ENCODE measurements at places on chromosomes 12 and 14.

DNA sequence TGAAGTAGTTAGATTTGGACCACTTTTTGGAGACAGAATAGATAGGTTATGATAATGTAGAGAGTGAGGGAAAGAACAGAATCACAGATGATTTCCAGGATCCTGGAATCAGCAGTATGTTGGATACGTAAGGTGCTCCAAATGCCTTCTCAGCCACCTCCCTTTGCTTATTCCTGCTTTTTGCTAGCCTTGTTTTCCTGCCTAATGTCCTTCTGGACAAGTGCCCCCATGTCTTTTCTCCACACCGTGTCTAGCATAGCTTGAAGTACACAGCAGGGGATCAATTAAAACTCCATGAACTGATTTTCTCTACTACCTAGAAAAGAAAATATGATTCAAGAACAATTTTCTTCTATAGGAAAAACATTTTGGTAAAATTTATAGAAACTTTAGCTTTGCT lies 144.0 kb downstream of the SYT1 start:
- H3K4me1 ChIP-seq = no peaks in the 10 kb centered on the region
- H3K4me3 ChIP-seq = no peak overlapping the region
- no peak overlapping the region for H3K27ac ChIP-seq
- no peaks in the 10 kb centered on the region for H3K27me3 ChIP-seq

DNA sequence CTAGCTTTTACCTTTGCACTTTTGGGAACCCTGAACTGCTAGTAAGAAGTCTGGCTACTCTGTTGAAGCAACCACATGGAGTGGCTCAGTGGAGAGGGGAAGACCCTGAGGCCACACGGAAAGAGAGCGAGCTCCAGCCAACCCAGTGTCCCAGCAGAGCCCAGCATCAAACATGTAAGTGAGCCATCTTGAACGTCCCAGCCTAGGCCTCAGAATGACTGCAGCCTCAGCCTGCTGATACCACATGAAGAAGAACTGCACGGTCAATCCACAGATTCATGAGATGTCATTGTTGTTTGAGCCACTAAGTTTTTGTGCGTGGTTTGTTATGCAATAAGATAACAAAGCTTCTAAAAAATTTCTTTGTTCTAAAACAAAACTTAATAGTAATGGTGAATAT lies 40.2 kb downstream of the TFCP2 start:
- H3K36me3 ChIP-seq = no peaks in the 10 kb centered on the region
- H3K4me3 ChIP-seq = no peak overlapping the region
- H3K27ac ChIP-seq = no peak overlapping the region

DNA sequence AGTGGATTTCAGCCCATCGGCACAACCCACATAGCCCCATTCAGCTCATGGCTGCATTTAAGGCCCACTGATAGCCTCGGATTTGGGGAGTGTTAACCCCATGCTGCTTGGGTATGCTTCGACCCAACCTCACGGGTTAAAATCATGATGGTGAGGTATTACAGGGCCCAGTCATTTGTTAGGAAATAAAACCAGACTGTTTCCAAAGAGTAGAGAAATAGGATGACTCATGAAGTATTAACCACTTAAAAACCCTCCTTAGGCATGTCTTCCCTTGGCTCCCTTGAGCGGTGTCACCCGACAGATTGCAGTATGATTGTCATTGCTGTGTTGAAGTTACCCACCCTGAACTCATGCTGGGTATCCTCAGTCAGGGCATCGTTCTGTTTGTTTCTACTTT lies 289.1 kb downstream of the CACNA1C start:
- H3K27ac ChIP-seq = no peak overlapping the region
- no peaks in the 10 kb centered on the region for H3K4me1 ChIP-seq
- no peak overlapping the region for H3K4me3 ChIP-seq
- no peaks in the 10 kb centered on the region for H3K27me3 ChIP-seq
- no peak for DNase-seq

DNA sequence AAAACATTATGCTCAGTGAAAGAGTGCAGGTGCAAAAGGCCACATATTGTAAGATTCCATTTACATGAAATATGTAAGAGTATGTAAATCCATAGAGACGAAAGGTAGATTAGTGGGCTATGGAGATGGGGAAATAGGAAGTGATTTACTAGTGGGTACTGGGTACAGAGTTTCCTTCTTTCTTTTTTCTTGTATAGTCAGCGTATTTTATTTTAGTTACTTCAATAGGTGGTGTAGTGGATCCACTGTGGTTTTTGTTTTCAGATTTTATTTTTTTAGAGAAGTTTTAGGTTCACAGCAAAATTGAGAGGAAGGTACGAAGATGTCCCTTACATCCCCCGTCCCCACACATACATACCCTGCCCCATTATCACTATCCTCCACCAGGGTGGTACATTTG lies 6.1 kb upstream of the CIT start:
- H3K4me3 ChIP-seq = no peak overlapping the region
- H3K36me3 ChIP-seq = no peaks in the 10 kb centered on the region
- H3K27ac ChIP-seq = no peak overlapping the region
- no peaks in the 10 kb centered on the region for H3K4me1 ChIP-seq
- no peak for DNase-seq
- H3K27me3 ChIP-seq = no peaks in the 10 kb centered on the region

DNA sequence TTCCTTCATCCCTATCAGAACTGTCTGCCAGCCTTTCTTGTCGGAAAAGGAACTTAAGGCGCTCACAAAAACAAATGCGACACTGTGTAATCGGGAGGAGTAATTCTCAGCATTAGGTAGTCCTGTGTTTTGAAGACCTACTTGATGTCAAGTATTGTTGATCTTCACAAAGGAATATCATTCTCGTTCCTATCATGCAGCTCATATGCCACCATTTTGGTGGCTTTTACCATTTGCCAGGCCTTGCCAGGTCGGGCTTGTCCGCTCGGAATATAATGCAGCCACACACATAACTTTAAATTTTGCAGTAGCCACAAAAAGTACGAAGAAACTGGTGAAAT lies 903 bp upstream of the PPP4R3A start:
- H3K27ac ChIP-seq = peak overlapping the region; percentile 92
- no peaks in the 10 kb centered on the region for H3K4me1 ChIP-seq
- H3K36me3 ChIP-seq = peaks cover 14% of the 10 kb centered on the region
- DNase-seq = no peak
- H3K4me3 ChIP-seq = peak overlapping the region; percentile 90

DNA sequence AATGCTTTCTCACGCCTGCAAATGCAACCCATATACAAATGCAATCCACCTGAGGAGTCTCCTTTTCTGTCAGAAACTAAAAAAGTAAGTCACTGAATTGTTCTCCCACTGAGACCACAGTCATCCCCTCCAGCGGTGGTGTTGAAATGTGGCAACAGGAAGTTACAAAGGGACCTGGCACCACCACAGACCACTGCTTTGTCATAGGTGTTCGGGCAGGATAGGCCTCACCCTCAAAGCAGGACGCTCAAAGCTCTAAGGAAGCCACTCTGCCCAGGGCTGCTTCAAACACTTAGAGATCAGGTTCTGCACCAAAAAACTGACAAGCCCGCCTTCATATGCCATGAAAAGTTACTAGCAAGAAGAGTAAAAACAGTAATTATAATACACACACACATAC lies 11.3 kb downstream of the PHLDA1 start:
- H3K36me3 ChIP-seq = no peaks in the 10 kb centered on the region
- no peak for DNase-seq
- no peak overlapping the region for H3K4me3 ChIP-seq
- peaks cover 68% of the 10 kb centered on the region for H3K4me1 ChIP-seq

- no peak for DNase-seq
- H3K4me3 ChIP-seq = no peak overlapping the region
- H3K4me1 ChIP-seq = no peaks in the 10 kb centered on the region
- H3K27ac ChIP-seq = no peak overlapping the region
Measured at GRCh38 chr14:54782751-54783659, 119.6 kb downstream of the GCH1 start.

DNA sequence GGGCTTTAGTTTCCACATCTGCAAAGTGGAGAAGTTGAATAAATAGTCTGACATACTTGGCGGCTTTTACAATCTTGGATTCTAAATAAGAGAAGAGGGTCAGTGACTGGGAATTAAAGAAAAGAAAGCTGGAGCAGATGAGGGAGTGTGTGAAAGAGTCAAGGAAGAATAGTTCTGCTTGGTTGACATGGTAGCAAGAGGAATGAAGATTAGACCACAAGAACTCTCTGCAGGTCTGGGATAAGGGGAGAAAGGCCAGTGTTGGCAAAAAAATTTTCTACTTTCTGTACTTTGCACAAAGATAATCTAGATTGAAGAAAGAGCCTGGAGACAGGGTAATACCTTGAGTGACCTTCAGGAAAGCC lies 5.9 kb downstream of the ITGB7 start:
- no peaks in the 10 kb centered on the region for H3K36me3 ChIP-seq
- H3K27me3 ChIP-seq = no peaks in the 10 kb centered on the region
- no peak overlapping the region for H3K27ac ChIP-seq
- no peak overlapping the region for H3K4me3 ChIP-seq

- DNase-seq = no peak
- H3K27me3 ChIP-seq = no peaks in the 10 kb centered on the region
- H3K4me3 ChIP-seq = no peak overlapping the region
- H3K4me1 ChIP-seq = no peaks in the 10 kb centered on the region
- H3K36me3 ChIP-seq = no peaks in the 10 kb centered on the region
- H3K27ac ChIP-seq = no peak overlapping the region
Measured at GRCh38 chr12:104654665-104655609, 198.2 kb downstream of the CHST11 start.

GRCh38 chr12:98422812-98423211 lies 92.6 kb upstream of the TMPO start:
- H3K4me3 ChIP-seq = no peak overlapping the region
- H3K36me3 ChIP-seq = no peaks in the 10 kb centered on the region
- H3K27me3 ChIP-seq = no peaks in the 10 kb centered on the region
- DNase-seq = no peak

DNA sequence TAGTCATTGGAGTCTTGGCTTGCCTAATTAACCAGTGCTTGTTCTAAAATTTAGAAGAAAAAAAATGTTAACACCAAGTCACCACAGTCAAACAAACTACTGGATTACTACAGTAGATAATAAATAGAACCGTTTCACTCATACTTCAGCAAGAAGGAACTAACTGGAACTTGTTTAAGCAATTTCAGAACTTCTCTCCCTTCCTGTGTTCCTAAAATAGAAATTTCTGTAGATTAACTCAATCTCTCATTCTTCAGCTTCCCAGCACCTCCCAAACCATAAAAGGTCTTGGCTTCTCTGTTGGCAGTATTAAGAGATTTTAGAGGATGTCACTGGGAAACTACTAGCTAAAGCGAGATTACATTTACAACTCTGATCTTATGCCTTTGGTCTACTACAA lies 18.6 kb downstream of the GNS start:
- no peaks in the 10 kb centered on the region for H3K4me1 ChIP-seq
- H3K27ac ChIP-seq = no peak overlapping the region
- no peak overlapping the region for H3K4me3 ChIP-seq
- H3K27me3 ChIP-seq = no peaks in the 10 kb centered on the region
- DNase-seq = no peak

- H3K4me3 ChIP-seq = no peak overlapping the region
- no peaks in the 10 kb centered on the region for H3K36me3 ChIP-seq
- no peak for DNase-seq
- H3K27ac ChIP-seq = no peak overlapping the region
- no peaks in the 10 kb centered on the region for H3K27me3 ChIP-seq
Measured at GRCh38 chr14:81366214-81366613, 33.9 kb downstream of the STON2 start.

DNA sequence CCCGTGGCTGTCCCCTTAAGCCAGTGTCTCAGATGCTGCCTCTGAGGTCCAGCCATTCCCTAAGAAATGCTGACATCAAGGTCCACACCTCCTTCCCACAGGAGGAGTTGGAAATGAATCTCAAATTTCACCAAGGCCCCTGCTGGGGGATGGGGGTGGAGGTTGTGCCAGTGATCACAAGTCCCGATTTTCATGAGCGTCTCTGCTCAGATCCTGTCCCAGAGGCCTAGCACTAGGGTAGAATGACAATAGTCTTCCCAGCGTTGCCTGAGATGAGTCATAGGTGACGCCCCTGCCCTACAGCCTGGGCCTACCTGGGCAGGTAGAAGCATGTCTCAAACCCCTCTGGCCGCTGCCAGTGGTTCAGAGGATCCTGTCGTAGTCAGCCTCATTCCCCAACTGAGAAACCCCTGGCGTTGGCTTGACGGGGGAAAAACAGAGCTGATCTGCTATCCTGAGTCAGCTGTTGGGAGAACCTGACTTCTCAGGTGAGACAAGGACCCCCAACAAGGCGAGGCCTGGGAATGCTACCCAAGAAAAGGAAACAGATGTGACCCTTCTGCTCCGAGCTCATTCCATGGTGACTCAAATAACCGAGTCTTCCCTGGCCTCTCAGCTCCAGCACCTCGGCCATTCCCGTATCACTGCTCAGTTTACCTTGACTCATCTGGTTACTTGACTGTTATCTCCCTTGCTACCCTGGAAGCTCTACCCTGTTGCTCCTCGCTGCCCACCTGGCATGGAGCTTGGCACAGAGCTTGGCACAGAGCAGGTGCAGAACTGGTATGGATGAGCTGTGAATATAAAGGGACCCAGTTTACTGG lies 21.8 kb upstream of the SPPL3 start:
- no peaks in the 10 kb centered on the region for H3K36me3 ChIP-seq
- no peak overlapping the region for H3K4me3 ChIP-seq
- H3K27ac ChIP-seq = no peak overlapping the region
- no peak for DNase-seq
- no peaks in the 10 kb centered on the region for H3K27me3 ChIP-seq

DNA sequence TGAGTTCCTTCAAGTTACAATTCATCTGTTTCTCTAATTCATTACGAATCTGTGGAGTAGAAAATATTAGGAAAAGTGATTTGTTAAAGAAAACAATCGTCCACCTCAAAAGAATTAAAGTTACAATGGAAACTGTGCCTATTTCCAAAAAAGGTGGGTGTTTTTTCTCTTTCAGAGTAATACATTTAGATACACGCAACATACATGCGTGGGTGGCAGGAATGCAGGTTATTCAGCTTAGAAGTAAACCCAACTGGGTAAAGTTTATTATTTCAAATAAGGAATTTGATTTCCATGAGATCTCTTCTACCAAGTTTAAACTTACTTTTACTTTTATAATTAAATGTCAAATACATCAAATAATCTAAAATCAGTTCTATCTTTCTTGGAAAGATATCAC lies 52.2 kb downstream of the SSH1 start:
- no peak overlapping the region for H3K4me3 ChIP-seq
- DNase-seq = no peak
- no peaks in the 10 kb centered on the region for H3K27me3 ChIP-seq
- peaks cover 11% of the 10 kb centered on the region for H3K4me1 ChIP-seq
- H3K36me3 ChIP-seq = peaks cover 35% of the 10 kb centered on the region

GRCh38 chr14:106390401-106390800 lies 864.0 kb downstream of the TMEM121 start:
- no peak overlapping the region for H3K27ac ChIP-seq
- no peaks in the 10 kb centered on the region for H3K27me3 ChIP-seq
- DNase-seq = no peak
- no peaks in the 10 kb centered on the region for H3K4me1 ChIP-seq
- H3K36me3 ChIP-seq = no peaks in the 10 kb centered on the region
- H3K4me3 ChIP-seq = no peak overlapping the region

GRCh38 chr12:31408763-31409162 lies 82.8 kb upstream of the SINHCAF start:
- no peaks in the 10 kb centered on the region for H3K27me3 ChIP-seq
- no peak for DNase-seq
- H3K4me3 ChIP-seq = no peak overlapping the region
- H3K4me1 ChIP-seq = no peaks in the 10 kb centered on the region
